ENCODE measurements at places on chromosomes 5 and 9.
A peak's percentile ranks its signal among the peaks of the same experiment; 100 is the strongest.

GRCh38 chr9:1460143-1460769 is 410.1 kb downstream of the DMRT2 start:
- DNase-seq, result no peak

GRCh38 chr5:143708672-143709071 is 103.3 kb upstream of the HMHB1 start:
- DNase-seq, result no peak

DNA sequence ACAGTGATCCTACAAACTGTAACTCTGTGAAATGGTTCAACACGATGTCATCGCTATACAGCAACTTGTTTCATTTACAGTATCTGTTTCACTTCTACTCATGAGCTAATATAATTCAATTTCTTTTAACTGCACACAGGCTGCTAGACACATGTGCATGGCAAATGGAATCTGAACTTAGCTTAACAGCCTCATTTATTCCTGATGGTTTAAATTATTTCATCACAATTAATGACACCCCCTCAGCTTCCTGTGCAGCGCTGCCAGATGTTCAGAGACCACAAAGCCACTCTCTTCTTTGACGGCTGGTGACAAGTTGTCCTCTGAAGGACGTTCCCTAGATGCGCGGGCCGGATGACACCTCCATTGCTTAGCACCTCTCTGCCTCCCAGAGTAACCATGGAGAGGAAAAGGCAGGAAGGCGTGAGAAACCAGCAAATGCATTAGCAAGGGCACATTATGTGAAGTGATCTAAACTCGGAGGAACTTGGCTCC is 191.1 kb downstream of the BNC2 start:
- no peak for DNase-seq

DNA sequence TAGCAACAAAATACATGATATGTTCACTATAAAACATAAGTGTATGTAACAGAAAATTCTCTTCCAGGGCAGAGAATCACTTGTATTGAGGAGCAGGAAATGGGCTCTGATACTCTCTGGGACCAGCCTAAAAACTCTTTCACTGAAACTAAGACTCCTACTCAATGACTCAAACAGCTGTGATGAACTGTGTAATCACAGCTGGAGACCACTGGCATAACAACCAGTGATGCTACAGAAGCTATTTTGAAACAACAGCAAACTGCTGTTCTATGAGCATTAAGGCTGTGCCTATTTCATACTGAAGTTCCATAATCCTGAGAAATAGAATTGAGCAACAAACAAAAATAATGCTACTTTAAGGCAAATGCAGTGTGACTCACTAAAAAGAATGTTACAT is 594.0 kb downstream of the HINT1 start:
- no peak for DNase-seq

GRCh38 chr9:114681594-114682332 is at the start of gene TEX48:
TEX48 (minus strand) TSS chr9:114682192; CDS start chr9:114671723, 10,469 bp downstream.
- peak; percentile 65 for DNase-seq

DNA sequence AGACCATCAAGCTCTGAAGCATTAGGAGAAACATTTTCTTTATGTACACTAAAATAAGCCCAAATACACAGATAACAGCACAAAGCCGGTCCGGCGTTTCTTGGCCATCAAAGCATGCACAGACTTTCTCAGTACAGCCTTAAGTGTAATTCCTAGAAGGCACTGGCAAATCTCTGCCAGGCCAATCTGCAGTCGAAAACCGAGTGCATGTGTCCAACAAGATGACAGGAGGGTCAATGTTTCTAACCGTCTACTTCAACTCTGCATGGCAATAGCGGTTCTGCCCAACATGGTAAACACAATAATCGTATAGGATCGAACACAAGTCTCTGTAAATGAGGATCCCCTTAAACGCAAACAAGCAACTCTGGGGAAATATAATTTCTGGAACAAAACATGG is 1.1 kb downstream of the ARL15 start:
- DNase-seq, result no peak

DNA sequence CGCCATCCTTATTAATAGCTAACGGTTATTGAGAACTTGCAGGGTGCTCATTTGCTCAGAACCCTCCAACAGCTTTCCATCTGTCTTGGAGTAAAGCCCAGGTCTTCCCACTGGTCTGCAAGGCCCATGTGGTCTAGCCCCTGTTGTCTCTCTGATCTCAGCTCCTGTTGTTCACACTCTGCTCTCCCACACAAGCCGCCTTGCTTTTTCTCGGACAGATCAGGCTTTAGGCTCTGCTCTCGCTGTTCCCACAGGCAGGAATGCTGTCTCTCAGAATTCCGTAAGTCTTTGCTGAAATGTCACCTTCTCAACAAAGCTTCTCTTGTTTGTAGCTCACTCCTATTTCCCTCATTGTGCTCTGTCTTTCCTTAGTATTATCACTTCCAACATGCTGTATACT is 34.3 kb downstream of the GPR107 start:
- DNase-seq, result no peak

- DNase-seq, result no peak
Observed at GRCh38 chr5:38319491-38319890, 61.1 kb downstream of the EGFLAM start.

DNA sequence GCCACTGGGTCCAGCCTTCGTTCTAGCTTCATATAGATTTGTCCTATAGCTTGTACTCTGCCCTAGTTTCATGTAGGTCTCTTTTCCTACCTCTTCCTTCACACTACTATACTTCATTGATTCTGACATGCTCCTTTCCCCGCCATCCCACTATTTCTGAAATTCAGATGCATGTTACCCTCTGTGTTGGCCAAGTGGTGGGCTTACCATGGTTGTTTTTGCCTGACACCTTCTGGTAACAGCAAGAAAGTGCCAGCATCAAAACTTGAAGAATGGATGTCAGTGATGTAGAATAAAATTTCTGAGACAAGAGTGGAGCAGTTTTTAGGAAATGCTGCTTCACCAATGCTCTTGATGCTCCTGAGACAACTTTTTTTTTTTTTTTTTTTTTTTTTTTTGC is 19.5 kb upstream of the SERINC5 start:
- DNase-seq, result no peak

DNA sequence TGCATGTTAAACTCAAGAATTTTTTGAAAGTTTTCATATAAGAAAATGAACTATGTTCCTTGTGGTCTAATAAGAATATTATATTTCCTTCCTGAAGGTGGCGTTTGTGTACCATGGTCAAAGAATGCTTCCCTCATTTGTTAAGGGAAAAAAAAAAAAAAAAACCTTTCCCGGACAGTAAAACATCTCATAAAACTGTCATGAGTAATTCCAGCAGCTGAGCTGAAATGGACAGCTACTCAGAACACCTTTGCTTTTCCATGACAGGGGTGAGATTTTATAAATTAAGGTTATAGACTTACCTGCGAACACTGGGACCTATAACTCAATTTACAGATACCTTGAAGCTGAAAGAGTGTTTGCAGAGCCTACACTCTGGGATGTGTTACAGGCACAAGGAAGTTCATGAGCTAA is 113.2 kb upstream of the RANBP3L start:
- no peak for DNase-seq

DNA sequence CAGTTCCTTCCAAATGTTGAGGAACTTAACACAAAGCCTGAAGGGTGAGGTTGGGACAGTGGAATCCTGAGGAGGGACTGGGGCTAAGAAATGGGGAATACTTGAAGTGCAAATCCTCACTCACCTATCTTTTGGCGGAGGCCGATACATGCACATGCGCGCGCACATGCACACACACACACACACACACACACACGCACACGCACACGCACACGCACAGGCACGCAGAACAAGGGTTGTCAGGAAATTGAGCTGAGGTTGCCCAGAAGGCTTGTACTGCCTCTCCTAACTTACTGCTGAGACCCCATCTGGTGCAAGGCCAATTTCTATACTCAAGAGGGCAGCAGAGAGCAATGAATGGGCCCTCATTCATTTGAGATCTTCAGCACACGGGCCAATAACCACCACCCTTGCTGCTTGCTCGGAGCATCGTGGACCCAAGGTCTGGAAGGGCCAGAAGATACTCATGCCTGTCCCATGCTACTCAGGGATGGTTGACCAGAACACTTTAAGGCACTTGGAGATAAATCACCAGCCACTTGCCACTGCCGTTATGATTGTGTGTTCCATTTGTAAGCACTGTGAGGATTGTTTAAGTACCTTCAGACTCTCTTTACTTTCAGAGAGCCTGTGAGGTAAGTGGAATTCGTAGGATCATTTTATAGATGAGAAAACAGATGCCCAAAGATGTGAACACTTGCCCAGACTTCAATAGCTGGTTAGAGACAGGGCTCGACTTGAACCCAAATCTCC is 21.5 kb downstream of the BTF3 start:
- peak; percentile 43 for DNase-seq

GRCh38 chr9:81465468-81466011 is 223.8 kb downstream of the TLE1 start:
- no peak for DNase-seq

- peak; percentile 58 for DNase-seq
Observed at GRCh38 chr5:132369474-132370180, at the start of gene SLC22A5. SLC22A5 (plus strand) TSS chr5:132369710; CDS start chr5:132369973, 263 bp downstream.

GRCh38 chr9:129778469-129778868 is 24.5 kb upstream of the TOR1B start:
- no peak for DNase-seq

GRCh38 chr9:36093384-36093783 is 43.1 kb upstream of the GLIPR2 start:
- no peak for DNase-seq

- no peak for DNase-seq
Observed at GRCh38 chr5:75169516-75169915, 67.2 kb downstream of the ANKRD31 start.

- no peak for DNase-seq
Observed at GRCh38 chr5:64074533-64074932, 91.1 kb upstream of the RNF180 start.

DNA sequence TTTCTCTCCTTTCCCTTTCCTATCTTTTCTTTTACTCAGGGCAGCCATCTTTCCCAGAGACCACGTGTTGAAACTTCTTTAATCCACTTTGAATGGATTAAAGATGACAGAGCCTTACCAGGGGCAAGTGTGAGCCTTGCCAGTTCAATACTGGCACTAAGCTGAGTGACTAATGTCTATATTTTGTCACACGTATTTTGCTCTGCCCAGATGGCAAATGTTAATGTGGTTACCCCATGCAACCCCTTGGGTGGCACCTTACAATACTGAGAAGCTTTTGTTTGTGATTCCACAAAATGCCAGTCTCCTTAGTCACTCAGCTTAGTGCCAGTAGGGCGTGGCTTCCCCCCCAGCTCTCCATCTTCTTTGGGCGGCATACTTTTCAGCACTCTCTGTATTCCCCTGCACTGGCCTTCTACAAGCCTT is 24.8 kb downstream of the ANXA1 start:
- no peak for DNase-seq

- no peak for DNase-seq
Observed at GRCh38 chr9:103025796-103026195, 30.7 kb downstream of the CYLC2 start.

DNA sequence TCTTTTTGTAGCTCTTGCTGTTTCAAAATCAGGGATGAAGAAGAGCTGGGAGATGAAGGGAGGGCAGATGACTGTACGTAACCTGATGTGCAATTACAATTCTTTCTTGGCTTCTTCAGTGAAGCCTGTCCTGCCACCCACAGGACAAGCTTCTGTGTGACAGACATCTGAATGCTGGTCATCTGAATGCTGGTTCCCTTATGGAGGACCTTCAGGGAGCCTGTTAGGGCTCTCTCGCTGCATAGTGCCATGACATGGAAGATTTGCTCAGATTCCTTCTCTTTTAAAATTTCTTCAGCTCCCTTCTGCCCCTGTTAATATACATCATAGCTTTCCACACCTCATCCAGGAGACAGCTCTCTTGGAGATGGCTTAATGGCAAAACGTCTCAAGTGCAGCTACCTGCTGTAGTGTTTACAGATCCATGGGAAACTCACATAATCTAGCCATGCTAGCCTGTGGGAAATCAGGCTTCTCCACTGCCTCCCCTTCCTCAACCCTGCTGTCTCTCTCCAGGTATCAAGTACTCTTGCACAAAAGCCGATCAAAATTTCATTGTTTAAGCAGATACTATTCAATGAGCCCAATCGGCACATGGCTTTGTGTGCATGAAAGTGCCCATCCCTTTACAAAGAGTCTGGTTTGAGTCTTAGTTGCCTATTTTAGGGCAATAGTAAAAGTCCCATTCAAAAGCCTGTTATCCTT is 134.6 kb downstream of the RAB3C start:
- no peak for DNase-seq

DNA sequence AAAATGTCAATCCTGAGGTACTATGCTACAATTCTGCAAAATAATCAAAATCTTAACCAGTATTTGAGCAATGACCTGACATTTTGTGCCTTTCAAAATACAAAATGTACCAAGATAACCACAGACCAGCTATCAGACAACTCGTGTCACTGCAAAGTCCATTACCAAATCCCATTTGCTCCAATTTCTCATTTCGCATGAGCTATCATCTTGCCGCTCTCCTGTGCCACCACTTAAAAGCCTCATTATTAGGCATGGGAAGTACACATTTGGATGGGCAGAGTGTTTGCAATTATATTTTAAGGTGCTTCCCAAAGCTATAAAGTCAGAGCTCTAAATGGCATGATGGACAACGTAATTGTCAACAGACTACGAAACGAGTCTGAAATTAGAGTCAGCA is 205.2 kb downstream of the AGTPBP1 start:
- DNase-seq, result no peak

DNA sequence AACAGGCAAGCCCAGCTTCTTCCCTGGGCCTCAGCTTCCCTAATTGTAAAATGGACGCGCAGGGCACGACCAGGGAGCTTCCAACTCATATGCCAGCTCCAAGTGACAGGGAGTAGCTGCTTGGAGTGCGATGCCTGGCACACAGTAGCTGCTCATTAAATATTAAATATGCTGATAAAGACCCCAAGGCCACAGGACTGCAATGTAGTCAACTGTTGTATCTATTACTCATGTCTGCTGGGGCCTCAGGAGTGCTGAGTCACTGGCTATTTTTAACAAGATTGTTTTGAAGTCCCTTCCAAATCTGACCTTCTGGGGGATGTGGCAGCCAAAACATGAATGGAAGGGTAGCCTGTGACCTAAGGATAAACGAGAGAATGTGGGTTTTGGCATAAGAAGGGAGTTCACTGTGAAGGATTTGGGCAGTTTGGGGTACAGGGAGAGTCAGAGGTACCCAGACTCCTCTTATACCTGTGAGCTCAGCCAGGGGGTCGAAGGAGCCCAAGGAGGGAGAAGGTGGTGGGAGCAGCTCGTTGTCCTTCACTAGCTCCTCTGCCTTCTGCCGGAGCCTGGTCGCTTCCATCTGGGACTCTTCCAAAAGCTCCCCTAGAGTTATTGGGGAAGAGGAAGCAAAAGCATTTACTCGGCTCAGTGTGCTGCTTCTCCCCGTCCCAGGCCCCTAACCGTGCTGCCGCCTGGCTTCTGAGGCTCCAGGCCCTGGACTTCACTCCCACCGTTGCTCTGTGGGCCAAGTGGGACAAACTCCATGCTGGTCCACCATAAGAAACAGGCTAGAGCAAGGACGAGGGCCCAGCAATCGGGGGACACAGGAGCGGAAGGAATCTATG is 17.5 kb downstream of the TNIP1 start:
- DNase-seq, result no peak
